ENCODE measurements at places on chromosomes 11 and 22. TPM values are rescaled to one million over a fixed set of nuclear protein-coding genes. Genes with fewer than 3 reads are reported as not detected.

PARVG gene
- total RNA-seq = not detected

DEUP1 gene
- 0.69 TPM for total RNA-seq

SLC22A8 gene
- total RNA-seq = not detected

FOLR2 gene
- total RNA-seq = not detected

PHLDA2 gene
- total RNA-seq = 63.1 TPM

MISFA gene
- total RNA-seq = 0.36 TPM

F2 gene
- 0.17 TPM for total RNA-seq

CACNA1I gene
- total RNA-seq = not detected

DSCAML1 gene
- total RNA-seq = 4.0 TPM

WT1 gene
- 3.0 TPM for total RNA-seq

RAG2 gene
- total RNA-seq = not detected

KDM4E gene
- not detected for total RNA-seq

CDC42BPG gene
- total RNA-seq = 4.6 TPM

MYO7A gene
- total RNA-seq = 0.23 TPM

LMO2 gene
- total RNA-seq = 3.3 TPM

C11orf42 gene
- not detected for total RNA-seq

SYCE3 gene
- 1.0 TPM for total RNA-seq

CCDC116 gene
- 0.29 TPM for total RNA-seq

ZC3H7B gene
- 55.6 TPM for total RNA-seq

NOX4 gene
- total RNA-seq = 11.6 TPM

TSSK2 gene
- total RNA-seq = not detected

NAV2 gene
- 15.2 TPM for total RNA-seq

KRTAP5-9 gene
- total RNA-seq = not detected

ALDH3B1 gene
- 3.9 TPM for total RNA-seq

GRAMD1B gene
- total RNA-seq = 6.0 TPM

VWCE gene
- total RNA-seq = 0.65 TPM

OR51E2 gene
- total RNA-seq = not detected

PPP1CA gene
- total RNA-seq = 365 TPM

DLG2 gene
- 0.17 TPM for total RNA-seq

MRPL40 gene
- total RNA-seq = 24.3 TPM

CABP2 gene
- not detected for total RNA-seq

SLC22A12 gene
- not detected for total RNA-seq

CRELD2 gene
- 54.1 TPM for total RNA-seq

MUS81 gene
- 57.2 TPM for total RNA-seq

MUC2 gene
- not detected for total RNA-seq

TRIM66 gene
- 10.5 TPM for total RNA-seq

ACAD8 gene
- 18.1 TPM for total RNA-seq

TMEM9B gene
- 29.7 TPM for total RNA-seq

KIF18A gene
- total RNA-seq = 20.5 TPM

FXYD6 gene
- total RNA-seq = 71.2 TPM

IGLL5 gene
- total RNA-seq = not detected

DDTL gene
- 2.1 TPM for total RNA-seq

CSNK2A3 gene
- total RNA-seq = 0.35 TPM

FOLR3 gene
- total RNA-seq = 0.65 TPM

Data from epithelial cell of proximal tubule (primary cell).